ENCODE measurements at places on chromosomes 6 and 20.
A peak's percentile ranks its signal among the peaks of the same experiment; 100 is the strongest.

DNA sequence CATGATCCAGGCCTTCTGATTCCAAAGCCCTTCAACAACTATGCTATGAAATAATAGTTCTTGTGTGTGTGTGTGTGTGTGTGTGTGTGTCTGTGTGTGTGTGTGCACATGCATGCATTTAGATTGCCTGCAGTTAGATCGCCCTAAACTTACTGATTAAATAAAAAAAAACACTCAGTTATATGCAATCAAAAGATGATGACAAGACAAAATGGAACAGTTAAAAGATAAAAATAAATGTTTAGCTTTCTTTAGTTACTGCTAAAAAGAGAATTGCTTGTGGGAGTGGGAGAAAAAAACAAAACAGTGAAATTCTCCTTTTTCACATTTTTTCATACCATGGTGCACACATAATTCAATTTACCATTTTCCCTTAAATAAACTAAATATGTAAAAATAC is 29.4 kb downstream of the MARCKS start:
- DNase-seq: no peak
- H3K27me3 ChIP-seq: no peaks in the 10 kb centered on the region
- peaks cover 6% of the 10 kb centered on the region for H3K4me1 ChIP-seq
- H3K27ac ChIP-seq: no peak overlapping the region
- H3K4me3 ChIP-seq: no peak overlapping the region

GRCh38 chr6:15957655-15958169 is 171.2 kb upstream of the MYLIP start:
- H3K27me3 ChIP-seq: no peaks in the 10 kb centered on the region
- H3K27ac ChIP-seq: no peak overlapping the region
- H3K4me1 ChIP-seq: peaks cover 7% of the 10 kb centered on the region
- H3K36me3 ChIP-seq: no peaks in the 10 kb centered on the region
- no peak for DNase-seq

GRCh38 chr6:168648240-168649125 is 207.5 kb downstream of the SMOC2 start:
- no peaks in the 10 kb centered on the region for H3K27me3 ChIP-seq
- no peak overlapping the region for H3K27ac ChIP-seq
- no peaks in the 10 kb centered on the region for H3K36me3 ChIP-seq
- H3K4me1 ChIP-seq: no peaks in the 10 kb centered on the region

GRCh38 chr6:75499640-75500039 is 6.0 kb upstream of the FILIP1 start:
- no peak for DNase-seq
- no peaks in the 10 kb centered on the region for H3K36me3 ChIP-seq
- no peak overlapping the region for H3K4me3 ChIP-seq
- H3K27me3 ChIP-seq: no peaks in the 10 kb centered on the region

DNA sequence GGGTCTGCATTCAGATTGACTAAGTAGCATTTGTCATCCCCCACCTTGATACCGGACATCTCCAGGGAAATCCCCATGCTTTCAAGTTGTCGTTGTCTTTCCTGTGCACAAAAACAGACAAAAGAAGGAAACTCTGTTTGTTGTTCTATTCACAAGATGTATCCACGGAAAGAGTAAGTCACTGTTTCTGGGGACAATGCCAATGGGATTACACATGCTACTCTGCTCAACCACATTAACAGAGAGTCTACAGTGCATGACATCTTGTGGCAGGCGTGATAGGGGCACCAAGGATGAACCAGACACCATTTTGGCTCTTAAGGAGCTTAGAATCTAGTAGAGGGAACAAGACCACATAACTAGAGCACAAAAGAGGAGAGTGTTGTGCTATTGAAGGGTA is 124.4 kb upstream of the NUP153 start:
- peaks cover 34% of the 10 kb centered on the region for H3K36me3 ChIP-seq
- peak overlapping the region; percentile 2 for H3K27ac ChIP-seq
- H3K4me3 ChIP-seq: no peak overlapping the region
- no peaks in the 10 kb centered on the region for H3K27me3 ChIP-seq
- peaks cover 6% of the 10 kb centered on the region for H3K4me1 ChIP-seq

GRCh38 chr20:53364646-53365045 is 229.0 kb downstream of the ZNF217 start:
- no peaks in the 10 kb centered on the region for H3K27me3 ChIP-seq
- H3K36me3 ChIP-seq: no peaks in the 10 kb centered on the region
- no peaks in the 10 kb centered on the region for H3K4me1 ChIP-seq
- H3K4me3 ChIP-seq: no peak overlapping the region
- no peak for DNase-seq

DNA sequence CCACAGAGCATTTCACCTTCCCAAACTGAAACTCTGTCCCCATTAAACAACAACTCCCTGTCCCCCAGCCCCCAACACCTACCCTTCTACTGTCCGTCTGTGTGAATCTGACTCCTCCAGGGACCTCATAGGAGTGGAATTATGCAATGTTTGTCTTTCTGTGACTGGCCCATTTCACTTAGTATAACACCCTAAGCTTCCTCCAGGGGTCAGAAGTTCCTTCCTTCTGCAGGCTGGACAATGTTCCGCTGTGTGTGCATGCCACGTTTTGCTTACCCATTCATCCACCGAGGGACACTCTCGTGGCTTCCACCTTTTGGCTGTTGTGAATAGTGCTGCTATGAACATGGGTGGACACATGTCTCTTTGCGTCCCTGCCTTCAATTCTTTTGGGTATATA is 37.6 kb upstream of the MPC1 start:
- no peak for DNase-seq
- H3K27ac ChIP-seq: no peak overlapping the region
- H3K4me1 ChIP-seq: peaks cover 9% of the 10 kb centered on the region
- H3K4me3 ChIP-seq: no peak overlapping the region
- no peaks in the 10 kb centered on the region for H3K27me3 ChIP-seq
- peaks cover 4% of the 10 kb centered on the region for H3K36me3 ChIP-seq

DNA sequence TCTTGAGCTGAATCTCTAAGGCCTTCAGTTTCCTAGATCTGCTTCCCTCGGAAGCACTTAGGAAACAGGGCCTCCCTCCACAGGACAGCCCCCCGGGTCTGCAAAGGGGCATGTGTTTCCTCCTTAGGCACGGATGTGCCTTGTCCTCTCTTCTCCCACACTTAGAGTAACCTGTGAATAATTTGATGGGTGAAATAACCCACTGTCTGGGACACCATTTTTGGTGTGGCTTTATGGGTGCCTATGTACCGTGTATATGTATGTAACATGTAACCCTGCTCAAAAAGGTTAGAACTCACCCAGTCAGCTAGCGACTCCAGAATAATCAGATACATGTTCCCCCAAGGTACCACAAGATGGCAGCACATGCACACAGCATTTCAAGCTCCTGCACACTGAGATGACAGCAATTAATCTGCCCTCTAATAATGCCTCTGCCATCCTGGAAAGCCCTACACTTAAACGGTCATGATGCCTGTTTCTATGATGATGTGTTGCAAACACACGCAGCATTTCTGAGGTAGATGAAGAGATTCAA is 212.0 kb upstream of the PROKR2 start:
- H3K27ac ChIP-seq: no peak overlapping the region
- peak; percentile 81 for DNase-seq
- H3K4me3 ChIP-seq: no peak overlapping the region
- no peaks in the 10 kb centered on the region for H3K36me3 ChIP-seq
- H3K4me1 ChIP-seq: peaks cover 10% of the 10 kb centered on the region
- no peaks in the 10 kb centered on the region for H3K27me3 ChIP-seq

GRCh38 chr6:33198853-33199436 is 1.5 kb downstream of the RXRB start:
- peaks cover 48% of the 10 kb centered on the region for H3K4me1 ChIP-seq
- peak overlapping the region; percentile 90 for H3K4me3 ChIP-seq
- no peak for DNase-seq
- H3K27me3 ChIP-seq: no peaks in the 10 kb centered on the region
- peaks cover 63% of the 10 kb centered on the region for H3K36me3 ChIP-seq

DNA sequence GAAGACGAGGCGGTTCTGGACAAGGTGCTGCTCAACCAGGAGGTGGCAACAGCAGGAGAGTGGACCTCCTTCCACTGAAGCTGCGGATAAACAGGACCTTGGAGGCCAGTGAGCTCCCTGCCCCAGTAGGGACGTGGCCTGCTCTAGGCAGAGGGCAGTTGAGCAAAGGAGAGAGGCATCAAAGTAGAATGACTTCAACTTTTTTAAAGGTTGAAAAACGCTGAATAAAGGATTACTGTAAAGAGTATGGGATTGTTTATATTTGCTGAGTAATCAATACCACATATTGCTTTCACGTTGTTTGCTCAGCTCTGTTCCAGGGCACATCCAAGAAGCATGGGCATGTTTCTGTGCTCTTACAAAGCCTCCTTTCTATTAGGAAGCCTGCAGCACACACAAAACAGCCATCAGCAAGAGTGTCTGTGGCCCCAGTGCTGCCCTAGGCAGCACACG is 48.1 kb downstream of the ERMARD start:
- no peak overlapping the region for H3K4me3 ChIP-seq
- H3K27me3 ChIP-seq: peaks cover 6% of the 10 kb centered on the region
- H3K27ac ChIP-seq: no peak overlapping the region
- no peaks in the 10 kb centered on the region for H3K36me3 ChIP-seq
- DNase-seq: no peak

DNA sequence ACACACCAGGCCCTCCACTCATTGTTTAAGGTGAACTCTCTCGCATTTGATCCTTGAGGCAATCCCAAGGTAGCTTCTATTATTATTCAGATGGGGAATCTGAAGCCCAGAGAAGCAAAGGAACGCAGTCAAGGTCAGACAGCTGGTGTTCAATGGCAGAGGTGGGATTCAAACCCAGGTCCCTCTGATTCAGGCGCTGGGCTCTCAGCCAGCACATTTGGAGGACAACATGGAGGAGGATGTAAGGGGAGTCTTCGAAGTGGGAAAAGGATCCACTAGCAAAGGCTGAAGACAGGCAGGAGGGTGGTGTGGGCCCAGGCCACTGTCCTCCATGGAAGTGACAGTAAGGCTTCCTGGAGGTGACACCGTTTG is 13.9 kb upstream of the TTPAL start:
- H3K4me3 ChIP-seq: no peak overlapping the region
- DNase-seq: no peak
- no peak overlapping the region for H3K27ac ChIP-seq
- no peaks in the 10 kb centered on the region for H3K27me3 ChIP-seq
- no peaks in the 10 kb centered on the region for H3K4me1 ChIP-seq
- H3K36me3 ChIP-seq: no peaks in the 10 kb centered on the region

DNA sequence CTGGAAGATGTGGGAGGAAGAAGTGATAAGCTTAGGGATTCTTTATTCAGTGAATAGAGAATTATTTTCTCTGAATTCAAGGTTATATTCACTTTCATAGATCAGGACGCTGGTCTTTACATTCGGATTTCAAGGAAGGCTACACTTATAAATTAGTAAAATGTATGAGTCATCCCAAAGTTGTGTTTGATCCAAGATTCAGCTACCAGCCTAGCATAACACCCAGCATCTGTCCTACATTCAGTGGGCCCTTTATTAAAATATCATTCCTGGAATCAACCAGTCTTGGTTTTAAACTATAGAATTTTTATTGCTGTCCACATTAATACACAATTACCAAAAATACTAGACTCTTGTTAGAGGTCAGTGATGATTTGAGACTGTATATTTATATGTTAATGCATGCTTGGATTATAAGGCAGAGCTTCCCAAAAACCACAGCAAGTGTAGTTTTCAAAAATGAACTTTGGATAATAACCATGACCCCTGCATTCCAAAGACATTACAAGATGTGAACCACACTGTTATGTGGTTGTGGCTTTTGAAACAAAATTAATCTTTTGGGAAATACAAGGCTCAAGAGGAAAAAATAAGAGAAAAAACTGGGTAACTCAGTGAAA is 210.7 kb upstream of the CNR1 start:
- peaks cover 16% of the 10 kb centered on the region for H3K4me1 ChIP-seq
- no peak overlapping the region for H3K4me3 ChIP-seq
- H3K27me3 ChIP-seq: no peaks in the 10 kb centered on the region
- no peak for DNase-seq
- no peaks in the 10 kb centered on the region for H3K36me3 ChIP-seq

- H3K27ac ChIP-seq: no peak overlapping the region
- no peaks in the 10 kb centered on the region for H3K27me3 ChIP-seq
- no peak overlapping the region for H3K4me3 ChIP-seq
- H3K36me3 ChIP-seq: no peaks in the 10 kb centered on the region
Observed at GRCh38 chr6:138004430-138005287, 102.6 kb downstream of the PERP start.

DNA sequence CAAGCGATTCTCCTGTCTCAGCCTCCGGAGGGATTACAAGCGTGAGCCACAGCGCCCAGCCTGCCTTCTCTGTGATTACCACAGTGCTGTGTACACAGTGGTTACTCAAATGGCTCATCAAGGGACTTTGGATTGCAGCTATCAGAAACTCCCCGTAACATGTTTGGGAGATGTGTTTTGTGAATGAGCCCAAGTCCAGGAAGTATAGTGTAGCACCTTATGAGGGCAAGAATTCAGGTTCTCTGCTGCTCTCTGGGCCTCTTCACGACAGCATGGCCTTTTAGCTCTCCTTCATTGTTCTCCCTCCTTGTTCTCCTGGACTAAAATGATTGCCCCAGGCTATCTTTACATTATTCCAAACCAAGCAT is 34.1 kb upstream of the RPL7L1 start:
- no peaks in the 10 kb centered on the region for H3K4me1 ChIP-seq
- H3K27me3 ChIP-seq: no peaks in the 10 kb centered on the region
- peaks cover 11% of the 10 kb centered on the region for H3K36me3 ChIP-seq
- no peak overlapping the region for H3K27ac ChIP-seq
- no peak for DNase-seq

GRCh38 chr6:158847786-158848185 is 28.6 kb upstream of the EZR start:
- no peak for DNase-seq
- H3K4me3 ChIP-seq: no peak overlapping the region
- no peaks in the 10 kb centered on the region for H3K36me3 ChIP-seq

- H3K27ac ChIP-seq: no peak overlapping the region
- H3K4me1 ChIP-seq: peaks cover 12% of the 10 kb centered on the region
- H3K36me3 ChIP-seq: no peaks in the 10 kb centered on the region
- DNase-seq: no peak
- no peak overlapping the region for H3K4me3 ChIP-seq
Observed at GRCh38 chr20:48717680-48718223, 110.0 kb downstream of the PREX1 start.

- H3K4me3 ChIP-seq: no peak overlapping the region
- no peak overlapping the region for H3K27ac ChIP-seq
- no peaks in the 10 kb centered on the region for H3K4me1 ChIP-seq
- H3K27me3 ChIP-seq: no peaks in the 10 kb centered on the region
- DNase-seq: no peak
Observed at GRCh38 chr20:33277471-33278441, 5.3 kb upstream of the BPIFB1 start.

DNA sequence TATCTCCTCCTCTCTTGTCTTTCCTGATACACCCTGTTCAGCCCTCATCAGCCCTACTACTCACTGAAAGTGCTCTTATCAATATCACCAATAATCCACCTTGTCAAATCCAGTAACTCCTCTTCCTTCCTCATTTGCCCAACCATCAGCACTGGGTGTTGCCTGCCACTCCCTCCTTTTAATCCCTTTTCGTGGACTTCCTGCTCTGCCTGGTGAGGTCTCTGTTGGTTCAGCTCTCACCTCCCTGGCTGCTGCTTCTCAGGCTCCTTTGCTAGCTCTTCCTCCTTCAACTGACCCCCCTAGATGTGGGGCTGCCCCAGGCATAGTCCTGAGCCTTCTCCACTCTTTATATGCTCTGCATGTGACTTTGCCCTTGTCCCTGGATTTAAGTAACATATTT is 92.5 kb downstream of the PREP start:
- H3K36me3 ChIP-seq: no peaks in the 10 kb centered on the region
- no peak for DNase-seq
